ENCODE measurements at places on chromosomes 7 and 10.
A peak's percentile ranks its signal among the peaks of the same experiment; 100 is the strongest.

- DNase-seq, result no peak
Observed at GRCh38 chr10:132630156-132630555, 92.6 kb downstream of the INPP5A start.

- DNase-seq, result no peak
Observed at GRCh38 chr7:134855442-134855841, 76.0 kb downstream of the CALD1 start.

GRCh38 chr10:88116971-88117626 is 253.7 kb downstream of the PTEN start:
- no peak for DNase-seq

GRCh38 chr10:132458586-132459300 is 61.7 kb downstream of the PWWP2B start:
- DNase-seq, result no peak

GRCh38 chr7:56493196-56493595 is 377.0 kb upstream of the NUPR2 start:
- DNase-seq, result no peak

DNA sequence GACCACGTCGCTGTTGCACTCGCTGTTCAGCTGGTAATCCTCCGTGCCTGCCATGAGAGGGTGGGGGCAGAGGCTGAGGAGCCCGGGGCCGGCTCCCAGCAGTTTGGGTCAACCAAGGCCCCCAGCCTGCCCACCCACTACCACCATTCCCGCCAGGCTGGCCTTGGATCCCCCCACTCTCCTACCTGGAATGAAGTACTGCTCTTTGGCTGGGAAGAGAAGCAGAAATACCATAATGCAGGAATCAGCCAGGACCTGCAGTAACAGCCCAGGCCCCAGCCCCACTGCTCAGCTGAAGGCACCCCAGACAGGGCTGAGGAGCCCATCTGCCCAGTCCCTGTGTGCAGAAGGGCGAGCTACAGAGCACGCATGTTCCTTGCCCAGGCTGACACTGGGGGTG is 138.0 kb downstream of the SLIT1 start:
- DNase-seq, result no peak

DNA sequence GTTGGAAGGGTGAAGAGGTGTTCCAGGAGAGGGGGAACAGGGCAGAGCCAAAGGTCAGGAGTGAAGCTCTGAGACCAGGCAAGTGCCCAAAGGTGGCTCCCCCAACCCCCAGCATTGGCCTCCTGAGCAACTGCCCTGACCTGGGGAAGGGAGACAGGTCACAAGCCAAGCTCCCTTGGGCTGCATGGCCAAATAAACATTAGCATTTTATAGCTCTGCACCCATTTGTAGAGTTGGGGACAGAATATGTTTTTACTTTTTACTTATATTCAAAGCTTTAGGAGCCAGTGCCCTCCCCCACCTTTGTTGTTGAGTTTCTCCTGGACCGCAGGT is 4.0 kb downstream of the UNC5B start:
- DNase-seq, result no peak

DNA sequence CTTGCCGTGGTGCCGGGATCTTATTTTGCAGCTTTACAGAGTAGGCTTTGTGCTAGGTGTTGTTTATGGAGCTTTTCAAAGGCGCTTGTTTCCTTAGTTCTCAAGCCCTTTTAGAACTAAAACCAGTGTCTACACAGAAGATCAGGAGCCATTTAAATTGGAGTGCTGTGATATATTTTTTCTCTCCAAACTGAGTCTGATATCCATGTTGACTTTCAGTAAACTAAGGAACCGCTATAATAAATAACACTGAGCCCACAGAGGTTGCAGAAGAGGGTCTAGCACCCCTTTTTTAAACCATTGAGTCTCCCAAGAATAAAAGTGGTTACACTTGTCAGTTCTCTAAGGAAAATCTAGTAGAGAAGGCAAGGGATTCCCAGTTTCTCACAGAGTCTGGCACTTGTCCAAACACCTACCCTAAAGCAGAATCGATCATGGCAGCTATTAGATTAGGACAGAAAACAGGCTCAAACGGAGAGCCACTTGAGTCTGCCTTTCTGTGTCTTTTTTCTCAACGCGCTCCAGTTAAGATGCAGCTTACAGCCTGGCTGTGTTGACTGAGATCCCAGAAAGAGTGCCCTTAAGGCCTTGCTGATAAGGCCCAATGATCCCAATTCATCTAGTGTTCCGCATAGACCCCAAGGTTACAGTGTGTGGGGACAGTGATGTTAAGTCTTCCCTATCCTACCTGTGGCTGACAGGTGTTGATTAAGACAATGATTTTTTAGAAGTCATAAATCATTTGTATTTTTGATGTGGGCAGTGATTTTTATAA is 804 bp downstream of the TMEM106B start:
- peak; percentile 9 for DNase-seq

DNA sequence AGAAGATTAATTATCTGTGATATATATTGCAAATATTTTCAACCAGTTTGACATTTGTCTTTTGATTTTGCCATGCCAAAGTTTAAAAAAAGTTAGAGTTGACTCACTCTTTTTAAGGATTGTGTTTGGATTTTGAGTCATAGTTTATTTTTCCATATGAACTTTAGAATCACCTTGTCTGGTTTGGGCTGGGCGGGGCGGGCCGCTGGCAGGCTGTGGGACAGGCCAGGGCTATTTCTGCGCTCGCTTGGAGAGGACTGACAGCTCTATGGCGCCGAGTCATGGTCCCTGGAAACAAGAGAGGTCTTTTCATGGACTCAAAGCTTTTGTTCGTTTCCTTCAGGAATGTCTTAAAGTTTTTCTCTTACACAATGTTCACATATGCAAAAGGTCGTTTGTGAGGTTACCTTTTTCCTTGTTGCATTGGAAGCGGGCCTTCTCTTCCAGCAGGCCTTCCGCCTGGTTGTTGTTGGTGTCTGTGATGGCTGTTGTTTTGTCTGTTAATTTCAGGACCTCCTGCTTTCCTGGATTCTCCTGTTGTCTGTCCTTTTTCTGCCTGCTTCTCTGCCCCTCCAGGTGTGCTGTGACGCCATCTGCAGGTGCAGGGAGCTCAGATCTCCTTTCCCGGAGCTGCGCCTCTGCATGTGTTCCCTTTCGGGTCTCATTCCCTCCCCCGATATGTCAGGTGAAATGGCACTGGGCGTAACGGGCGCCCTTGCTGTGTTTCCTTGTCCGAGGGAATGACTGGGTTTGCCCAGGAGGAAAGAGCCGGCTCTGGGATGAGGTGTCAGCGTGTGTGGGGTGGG is 53.8 kb downstream of the INPP5A start:
- DNase-seq, result no peak

DNA sequence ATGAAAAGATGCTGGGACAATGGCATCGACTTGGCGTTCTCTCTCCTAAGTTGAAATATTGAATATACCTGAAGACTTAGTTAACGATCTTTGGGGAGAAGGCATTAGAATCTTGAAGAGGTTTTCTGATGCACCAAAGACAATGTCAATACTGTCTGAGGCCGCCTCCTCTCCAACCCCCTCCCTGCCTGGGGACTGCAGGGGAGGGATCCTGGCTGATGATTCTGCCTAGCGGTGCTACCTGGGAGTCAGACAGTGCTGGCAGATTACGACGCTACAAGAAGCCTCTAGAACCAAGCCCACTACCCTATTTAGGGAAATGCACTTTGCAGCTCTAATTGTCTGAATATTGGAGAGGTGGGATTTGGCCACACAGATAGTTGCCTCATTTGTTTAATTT is 145.6 kb upstream of the HABP2 start:
- DNase-seq, result no peak

GRCh38 chr7:49718760-49719159 is 54.7 kb upstream of the VWC2 start:
- DNase-seq, result no peak

DNA sequence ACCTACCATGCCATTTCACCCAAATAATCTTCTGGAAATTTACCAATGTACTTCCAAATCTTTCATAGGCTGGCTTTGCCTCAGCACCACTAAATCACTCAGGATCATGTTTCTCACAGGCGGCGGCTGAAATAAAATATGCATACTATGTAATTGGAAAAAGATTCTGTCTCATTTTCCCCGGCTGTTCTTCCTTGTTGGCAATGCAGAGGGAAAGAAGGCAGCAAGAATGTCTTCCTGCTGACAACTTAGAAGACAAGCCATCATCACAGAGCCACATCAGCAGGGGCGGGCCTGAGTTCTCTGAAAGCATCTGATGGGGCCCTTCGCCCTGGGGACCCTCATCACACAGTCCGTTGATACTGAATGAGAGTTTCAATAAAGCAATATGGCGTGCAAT is 39.2 kb upstream of the COL1A2 start:
- no peak for DNase-seq

DNA sequence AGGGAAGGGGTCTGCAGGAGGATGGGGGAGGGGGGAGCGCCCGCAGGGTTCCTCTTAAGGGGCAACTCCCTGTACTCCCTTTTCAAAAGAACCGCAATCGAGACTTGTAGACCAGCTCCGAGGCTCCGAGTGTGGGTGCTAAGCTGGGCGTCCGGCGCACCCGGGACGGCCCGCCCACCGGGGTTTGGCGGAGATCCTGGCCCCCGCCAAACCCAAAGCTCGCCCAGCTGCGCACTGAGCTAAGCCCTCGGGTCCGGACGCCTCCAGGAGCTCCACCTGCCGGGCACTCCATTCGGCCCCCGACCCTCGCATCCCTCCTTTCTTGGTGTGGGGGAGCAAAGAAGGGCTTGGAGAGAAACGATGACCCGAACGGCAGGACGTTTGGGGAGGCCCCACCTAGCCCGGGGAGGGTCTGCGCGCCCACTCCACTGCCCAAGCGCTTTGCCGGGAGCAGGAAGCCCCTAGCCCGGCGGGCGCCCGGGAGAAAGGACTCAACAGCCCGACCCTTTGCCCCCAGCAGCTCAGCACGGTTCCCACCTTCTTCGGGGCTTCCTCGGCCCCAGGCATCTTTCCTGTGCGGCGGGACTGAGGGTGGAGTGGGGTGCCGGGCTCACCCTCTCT is 651 bp downstream of the AFAP1L2 start:
- no peak for DNase-seq

DNA sequence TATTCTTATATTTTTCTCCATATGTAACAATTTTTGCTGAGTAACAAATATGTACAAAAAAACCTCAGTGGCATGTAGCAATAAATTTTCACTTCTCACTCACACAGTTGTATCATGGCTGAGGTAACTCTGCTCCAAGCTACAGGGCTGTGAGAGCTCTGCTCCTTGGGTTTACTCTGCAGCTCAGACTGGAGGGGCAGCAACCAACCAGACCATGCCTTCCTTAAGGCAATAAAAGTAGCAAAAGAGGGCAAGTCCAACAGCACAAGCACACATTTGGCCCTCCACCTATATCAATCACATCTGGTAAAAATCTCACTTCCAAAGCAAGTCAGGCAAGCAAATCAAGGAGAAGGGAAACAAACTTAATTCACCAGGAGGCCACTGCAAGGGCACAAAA is 102.9 kb downstream of the CRPPA start:
- DNase-seq, result no peak

DNA sequence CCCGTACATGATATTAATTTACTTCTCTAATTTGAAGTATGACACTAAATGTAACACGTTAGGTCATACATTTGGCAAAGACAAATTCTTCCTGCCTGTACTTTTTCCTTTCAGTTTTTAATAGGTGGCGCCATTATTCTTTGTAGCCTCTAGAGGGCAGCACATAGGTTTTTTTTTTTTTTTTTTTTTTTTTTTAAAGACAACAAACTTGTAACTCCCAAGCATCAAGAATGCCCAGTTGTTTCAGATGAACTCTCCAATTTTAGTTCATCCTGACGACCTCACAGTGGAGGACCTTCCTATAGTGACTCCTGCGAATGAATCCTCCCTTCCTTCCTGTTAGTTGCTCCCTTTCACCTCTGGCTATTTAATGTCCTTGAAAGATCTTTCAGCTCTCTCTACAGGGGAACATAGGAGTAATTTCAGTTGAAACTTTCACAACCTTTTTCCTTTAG is 139.3 kb upstream of the HDAC9 start:
- no peak for DNase-seq

GRCh38 chr10:69716711-69717560 is 84.8 kb upstream of the COL13A1 start:
- no peak for DNase-seq

DNA sequence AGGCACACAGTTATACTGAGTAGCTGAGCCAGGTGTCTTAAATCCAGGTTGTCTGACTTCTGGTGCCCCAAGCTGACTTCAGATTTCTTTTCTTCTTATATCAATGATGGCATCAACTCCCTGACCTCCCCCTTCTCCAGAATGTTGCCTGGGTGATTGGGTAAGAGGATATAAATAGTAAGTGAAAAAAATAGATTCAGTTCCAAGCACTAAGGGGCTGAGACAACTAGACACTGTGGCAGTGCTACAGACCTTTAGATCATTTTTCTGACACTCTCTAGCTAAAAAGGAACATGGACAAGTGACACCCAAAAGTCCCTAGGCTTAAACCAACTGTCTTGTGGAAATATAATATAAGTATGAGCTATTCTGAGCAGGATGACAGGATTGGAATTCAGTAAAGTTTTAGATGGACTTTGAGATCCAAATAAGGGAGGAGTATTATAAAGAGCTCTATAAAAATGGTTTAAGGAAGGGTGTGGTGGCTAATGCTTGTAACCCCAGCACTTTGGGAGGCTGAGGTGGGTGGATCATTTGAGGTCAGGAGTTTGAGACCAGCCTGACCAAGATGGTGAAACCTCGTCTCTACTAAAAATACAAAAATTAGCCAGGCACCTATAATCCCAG is 589.1 kb upstream of the GALNT17 start:
- DNase-seq, result no peak

DNA sequence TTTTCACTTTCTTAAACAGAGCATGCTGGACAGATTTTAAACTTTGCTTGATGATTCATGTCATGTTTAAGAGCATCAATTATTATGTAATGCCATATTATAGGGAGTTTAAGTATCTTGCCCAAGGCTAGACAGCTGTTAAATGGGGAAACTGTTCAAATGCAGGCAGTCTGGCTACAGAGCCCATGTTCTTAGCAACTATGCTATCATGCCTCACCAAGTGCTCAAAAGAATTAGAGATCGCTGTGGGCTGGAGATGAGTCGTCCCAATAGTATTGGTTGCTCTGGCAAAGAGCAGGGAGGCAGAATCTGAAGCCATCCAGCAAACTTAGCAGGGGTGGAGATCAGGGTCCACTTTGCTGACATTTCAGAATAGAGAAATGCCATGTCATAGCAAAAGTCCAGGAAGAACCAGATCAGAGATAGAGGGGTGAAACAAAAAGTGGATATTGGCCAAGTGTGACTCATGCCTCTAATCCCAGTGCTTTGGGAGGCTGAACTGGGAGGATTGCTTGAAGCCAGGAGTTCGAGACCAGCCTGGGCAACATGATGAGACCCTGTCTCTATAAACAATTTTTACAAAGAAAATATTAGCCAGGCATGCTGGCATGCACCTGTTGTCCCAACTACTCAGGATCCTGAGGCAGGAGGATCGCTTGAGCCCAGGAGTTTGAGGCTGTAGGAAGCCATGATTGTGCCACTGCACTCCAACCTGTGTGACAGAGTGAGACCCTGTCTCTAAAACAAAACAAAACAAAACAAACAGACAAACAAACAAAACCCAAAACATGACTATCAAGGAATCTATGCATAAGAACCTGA is 57.8 kb downstream of the BAMBI start:
- DNase-seq, result no peak

GRCh38 chr7:136293272-136293671 is 316.1 kb upstream of the MTPN start:
- no peak for DNase-seq

GRCh38 chr7:145729691-145730090 is 386.9 kb upstream of the CNTNAP2 start:
- DNase-seq, result no peak

- no peak for DNase-seq
Observed at GRCh38 chr10:62960416-62960815, 144.2 kb upstream of the EGR2 start.
